Cortex of kidney (tissue), 1 donor: ENCODE measurements at places on chromosomes 2 and 18.

GRCh38 chr2:42947809-42948600, 155.6 kb upstream of the HAAO start:
- DNase-seq = no peak

GRCh38 chr18:62894681-62895390, 179.5 kb downstream of the PHLPP1 start:
- DNase-seq = no peak

DNA sequence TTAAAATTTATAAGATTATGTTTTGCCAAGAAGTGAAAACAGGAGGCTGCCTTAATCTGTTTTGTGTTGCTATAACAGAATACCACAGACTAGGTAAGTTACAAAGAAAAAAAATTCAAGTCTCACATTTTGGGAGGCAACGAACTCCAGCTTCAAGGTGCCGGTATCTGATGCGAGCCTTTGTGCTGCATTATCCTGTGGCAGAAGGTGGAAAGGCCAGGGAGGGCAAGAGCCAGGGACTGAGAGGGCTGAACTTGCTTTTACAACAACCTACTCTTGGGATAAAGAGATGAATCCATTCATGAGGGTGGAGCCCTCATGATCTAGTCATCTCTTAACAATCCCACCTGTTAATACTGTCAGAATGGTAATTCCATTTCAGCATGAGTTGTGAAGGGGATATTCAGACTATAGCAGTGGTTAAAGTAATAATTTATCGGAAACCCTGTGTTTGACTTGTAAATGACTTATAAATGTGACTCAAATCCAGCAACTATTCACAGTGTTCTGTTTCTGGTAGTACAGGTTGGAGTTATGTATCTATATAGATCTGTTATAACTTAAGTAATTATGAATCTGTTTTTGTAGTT, 3.7 kb downstream of the MTX2 start:
- DNase-seq = no peak

DNA sequence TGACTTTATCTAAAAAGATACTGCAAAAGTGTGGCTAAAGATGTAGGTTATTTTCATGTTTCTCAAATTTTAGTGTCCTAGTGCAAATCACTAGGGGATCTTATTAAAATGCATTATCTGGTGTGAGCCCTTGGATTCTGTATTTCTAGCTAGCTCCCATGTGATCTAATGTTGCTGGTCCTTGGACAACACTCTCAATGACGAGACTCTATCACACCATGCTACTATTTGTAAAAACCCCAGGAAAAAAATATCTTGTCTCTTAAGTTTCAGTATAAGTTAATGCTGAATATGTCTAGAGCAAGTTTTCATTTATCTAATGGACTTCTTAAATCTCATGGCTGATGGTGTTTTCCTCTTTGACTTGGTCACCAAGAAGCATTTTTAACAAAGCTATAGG, 5.8 kb downstream of the DOCK10 start:
- DNase-seq = no peak

DNA sequence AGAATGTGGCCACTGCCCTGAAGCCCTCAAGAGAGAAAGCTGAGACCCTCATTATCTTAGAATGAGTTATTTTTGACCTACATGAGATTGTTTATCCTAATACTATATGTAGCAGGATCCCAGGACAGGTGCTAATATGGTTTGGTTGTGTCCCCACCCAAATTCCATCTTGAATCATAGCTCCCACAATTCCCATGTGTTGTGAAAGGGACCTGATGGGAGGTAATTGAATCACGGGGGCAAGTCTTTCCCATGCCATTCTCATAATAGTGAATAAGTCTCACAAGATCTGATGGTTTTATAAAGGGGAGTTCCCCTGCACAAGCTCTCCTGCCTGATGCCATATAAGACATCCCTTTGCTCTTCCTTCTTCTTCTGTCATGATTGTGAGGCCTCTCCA, 76.8 kb downstream of the CCBE1 start:
- no peak for DNase-seq

DNA sequence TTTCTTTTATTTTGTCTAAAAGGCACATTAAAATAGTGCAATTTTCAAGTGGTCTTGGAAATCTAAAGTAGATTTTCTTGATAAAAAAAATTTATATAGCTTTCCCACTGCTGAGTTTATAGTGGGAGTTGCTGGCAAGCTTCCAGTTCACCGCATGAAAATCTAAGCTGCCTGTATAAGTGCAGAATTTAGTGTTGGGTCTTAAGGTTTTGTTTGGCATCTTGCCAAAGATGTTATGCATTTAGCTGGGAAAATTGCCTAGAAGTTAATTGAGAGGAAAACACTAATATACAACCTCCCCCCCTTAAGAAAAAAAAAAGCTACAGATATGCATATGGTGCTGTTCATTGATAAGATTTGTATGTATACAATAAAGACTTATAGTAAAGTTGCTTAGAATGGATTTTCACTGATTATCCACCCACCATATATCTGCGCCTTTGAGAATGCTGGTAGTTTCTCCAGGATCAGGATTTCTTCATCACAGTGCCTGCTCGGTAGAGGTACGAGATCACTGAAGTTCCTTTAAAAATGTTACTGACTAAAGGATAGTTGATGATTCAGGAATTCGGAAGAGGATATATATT, 803.2 kb upstream of the POU3F3 start:
- no peak for DNase-seq

GRCh38 chr2:94759211-94759610, 112.0 kb upstream of the TEKT4 start:
- DNase-seq = no peak

DNA sequence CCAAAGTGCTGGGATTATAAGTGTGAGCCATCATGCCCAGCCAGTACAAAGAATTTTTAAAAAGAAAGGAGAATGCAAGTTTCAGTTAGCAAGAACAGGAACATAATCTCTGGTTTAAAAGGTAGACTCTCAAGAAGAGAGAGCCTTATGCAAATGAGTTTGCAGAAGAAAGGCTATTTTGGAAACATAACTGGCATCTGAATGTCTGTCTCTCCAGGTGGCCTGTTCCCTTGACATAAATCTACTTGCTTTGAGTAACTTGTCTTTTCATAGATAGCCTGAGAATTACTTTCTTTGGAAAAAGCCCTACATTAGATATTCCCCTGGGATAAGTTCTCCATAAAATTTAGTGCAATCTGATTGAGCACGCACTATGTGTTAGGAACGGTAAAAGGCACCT, 109.6 kb downstream of the ICOS start:
- DNase-seq = no peak

DNA sequence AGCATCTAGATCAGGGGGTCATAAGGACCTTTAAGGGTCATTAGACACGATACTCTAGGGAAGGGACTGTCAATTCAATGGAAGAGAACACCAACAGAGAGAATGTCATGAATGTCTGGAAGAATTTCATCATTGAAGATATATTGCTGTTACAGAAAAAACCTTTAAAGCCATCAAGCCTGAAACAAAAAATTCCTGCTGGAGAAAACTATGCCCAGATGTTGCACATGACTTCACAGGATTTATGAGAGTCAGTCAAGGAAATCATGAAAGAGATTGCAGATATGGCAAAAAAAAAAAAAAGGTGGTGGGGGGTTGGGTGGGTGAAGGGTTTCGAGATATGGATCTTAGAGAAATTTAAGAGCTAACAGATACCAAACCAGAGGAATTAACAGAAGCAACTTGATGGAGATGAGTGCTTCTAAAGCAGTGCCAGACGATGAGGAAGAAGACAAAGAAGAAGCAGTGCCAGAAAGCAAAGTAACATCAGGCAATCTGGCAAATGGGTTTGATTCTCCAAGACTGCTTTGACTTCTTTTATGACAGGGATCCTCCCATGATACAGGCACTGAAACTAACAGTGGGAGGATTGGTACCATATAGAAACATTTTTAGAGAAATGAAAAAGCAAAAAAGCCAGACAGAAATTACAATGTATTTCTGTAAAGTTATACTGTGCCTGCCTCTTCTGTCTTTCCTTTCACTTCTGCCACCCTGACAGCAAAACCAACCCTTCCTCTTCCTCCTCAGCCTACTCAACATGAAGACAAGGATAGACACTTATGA, 28.5 kb downstream of the MAP4K3 start:
- DNase-seq = no peak

GRCh38 chr18:53603276-53603675, 621.2 kb downstream of the MBD2 start:
- DNase-seq = no peak

DNA sequence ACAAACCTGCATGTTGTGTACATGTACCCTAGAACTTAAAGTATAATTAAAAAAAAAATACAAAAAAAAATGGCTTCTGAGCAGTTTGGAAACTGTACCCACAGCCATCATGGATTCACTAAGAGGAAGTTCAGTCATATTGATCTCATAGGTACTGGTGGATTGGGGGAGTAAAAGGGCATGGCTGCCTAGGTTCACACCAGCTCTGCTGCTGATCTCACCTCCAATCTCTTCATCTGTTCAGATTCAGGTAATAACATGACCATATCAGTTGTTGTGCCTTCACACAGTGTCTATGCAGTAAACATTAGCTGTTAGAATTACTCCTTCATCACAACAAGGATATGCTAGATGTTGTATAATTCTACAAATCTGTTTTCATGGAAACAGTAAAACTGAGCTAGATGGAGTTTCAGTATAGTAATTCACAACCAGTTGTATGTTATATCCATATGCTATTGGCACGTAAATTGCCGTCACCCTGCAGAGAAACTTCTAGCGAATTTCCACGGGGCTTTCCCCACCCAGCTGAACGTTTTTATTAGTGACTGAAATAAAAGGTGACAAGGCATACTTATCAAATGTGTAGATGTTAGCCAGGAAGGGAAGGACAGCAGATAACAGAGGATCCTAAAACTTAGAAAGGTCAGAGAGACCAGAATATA, 59.3 kb upstream of the ITM2C start:
- DNase-seq = no peak

DNA sequence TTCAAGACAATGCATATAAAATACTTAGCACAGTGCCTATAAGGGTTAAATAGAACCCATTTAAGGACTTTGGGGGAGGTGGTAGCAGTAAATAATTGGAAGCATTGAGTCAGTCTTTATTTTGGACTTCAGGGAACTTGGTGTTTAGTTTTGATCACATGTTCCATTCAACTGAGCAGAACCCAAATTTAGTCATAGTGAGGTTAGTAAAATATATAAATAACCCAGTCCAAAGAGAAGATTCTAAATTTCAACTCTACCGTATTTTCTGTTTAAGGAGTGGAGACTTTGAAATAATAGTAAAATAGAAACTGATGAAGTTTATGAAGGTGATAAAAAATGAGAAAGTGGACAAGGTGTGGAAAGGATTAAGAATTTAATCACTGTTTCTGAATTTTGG, 19.7 kb downstream of the TWSG1 start:
- no peak for DNase-seq

DNA sequence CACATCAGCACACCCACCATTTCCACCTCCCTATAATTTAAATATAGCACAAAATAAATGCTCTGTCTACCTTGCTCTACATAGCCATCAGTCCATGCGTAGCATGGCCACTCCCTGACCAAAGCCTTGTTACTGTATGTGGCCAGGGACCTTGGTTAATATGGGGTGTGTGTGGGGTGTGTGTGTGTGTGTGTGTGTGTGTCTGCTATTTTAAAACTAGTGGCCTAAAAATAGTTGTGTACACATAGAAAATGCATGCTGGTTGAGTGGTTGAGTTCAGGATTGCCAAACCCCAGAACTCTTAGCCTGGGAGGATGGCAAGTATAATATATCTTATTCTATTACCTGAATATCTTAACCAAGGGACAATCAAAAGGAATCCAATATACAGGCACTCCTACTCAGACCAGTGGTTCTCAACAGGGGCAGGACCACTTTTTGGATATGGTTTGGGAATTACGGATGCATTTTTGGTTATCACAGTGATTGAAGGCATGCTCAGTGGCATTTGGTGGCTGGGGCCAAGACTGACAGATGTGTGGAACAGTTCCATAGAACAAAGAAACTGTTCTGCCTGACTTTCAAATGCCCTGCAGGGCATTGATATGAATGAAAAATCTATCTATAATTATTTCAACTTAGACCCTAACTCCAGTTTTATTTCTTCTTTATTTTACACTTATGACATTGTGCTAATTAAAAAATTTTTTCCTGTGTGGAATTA, 72.3 kb upstream of the PSME4 start:
- DNase-seq = no peak

DNA sequence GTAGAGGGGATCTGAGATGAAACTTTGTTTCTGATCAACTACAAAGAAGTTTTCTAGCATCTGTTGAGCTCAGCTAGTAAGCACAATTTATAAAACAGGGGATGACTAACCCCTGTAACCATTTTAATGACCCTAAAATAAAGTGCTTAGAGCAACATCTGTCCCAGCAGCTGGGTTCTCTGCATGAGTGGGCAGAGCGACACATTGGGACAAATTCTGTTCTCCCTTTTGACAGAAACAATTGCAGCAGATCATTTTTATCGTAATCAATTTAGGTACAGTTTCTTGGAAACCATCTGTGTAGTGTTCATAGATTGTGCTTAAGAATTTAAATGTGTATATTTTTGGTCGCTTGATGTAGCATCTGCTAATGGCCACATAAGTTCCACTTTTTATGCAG, 678.0 kb downstream of the RNF144A start:
- DNase-seq = no peak

GRCh38 chr18:8609659-8610458, 622 bp downstream of the RAB12 start:
- no peak for DNase-seq

DNA sequence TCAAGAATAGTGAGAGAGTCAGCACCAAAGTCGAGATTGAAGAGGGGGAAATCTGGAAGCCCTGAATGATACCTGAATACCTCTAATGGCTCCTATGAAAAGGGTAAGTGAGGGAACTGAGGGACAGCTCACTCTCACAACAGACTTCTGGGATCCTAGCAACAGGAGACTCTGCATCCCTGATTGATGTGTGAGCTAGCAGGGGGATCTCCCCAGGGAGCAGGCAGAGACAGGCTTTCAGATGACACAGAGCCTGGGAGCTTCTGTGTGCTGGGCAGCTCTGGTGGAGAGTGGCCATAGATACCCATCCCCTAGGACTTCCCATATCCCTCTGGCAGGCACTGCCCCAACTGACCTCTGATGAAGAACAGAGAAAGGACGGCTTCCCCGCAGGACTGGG, 206.2 kb downstream of the EXOC6B start:
- DNase-seq = no peak

DNA sequence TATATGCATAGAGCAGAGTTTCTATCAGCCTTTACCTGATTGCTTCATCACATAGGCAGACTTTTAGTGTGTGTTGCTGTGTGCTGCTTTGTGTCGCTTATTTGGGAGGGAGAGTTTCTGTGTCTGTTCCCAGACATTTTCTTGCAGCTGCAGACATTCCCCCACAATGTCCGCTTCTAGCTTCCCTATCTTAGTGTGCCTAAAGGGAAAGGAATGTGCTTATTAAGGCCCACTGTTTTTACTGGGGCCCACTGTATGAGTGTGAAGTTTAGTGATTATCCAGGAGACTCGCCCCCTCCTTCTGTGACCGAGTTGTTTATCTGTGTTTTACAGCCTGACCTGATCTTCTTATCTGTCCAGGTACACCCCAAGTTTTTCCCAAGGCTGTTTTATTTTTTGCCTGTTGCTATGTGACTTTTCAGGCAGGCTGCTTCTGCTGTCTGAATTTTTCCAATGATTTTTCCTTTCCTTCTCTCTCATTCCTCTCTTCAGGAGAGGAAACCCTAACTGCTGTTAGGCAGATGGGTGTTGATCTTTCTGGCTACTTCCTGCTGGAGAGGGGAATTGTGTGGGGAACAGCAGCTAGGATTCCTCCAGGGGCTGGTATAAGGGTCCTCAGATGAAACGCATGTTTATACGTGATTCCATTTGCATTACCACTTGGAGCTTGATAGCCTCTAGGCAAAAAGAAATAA, 47.6 kb downstream of the STK17B start:
- DNase-seq = no peak
